ENCODE measurements at places on chromosomes 5 and 9.

DNA sequence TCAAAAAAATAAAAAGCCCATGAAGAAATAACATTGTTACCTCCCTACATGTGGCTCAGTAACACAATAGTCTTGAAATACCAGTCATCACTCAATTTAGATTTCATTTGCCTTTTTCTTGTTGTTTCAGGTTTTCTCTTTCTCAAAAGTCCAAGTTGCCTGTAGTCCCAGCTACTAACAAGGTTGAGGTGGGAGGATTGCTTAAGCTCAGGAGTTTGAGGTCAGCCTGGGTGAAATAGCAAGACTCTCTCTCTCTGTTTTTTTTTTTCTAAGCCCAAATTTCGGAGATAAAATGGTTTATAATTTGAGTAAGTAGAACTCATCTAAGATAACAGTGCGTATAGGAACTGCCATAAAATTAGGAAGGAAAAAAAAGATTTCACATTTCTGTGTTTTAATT, 17.5 kb upstream of the NDUFS4 start:
- H3K27me3 ChIP-seq, result peaks cover 3% of the 10 kb centered on the region
- DNase-seq, result no peak
- H3K4me3 ChIP-seq, result no peak overlapping the region
- H3K4me1 ChIP-seq, result no peaks in the 10 kb centered on the region

- no peak overlapping the region for H3K4me3 ChIP-seq
- no peak for DNase-seq
- no peaks in the 10 kb centered on the region for H3K4me1 ChIP-seq
- no peaks in the 10 kb centered on the region for H3K36me3 ChIP-seq
- H3K27me3 ChIP-seq, result no peaks in the 10 kb centered on the region
Measured at GRCh38 chr5:174459071-174459702, 265.2 kb upstream of the MSX2 start.

DNA sequence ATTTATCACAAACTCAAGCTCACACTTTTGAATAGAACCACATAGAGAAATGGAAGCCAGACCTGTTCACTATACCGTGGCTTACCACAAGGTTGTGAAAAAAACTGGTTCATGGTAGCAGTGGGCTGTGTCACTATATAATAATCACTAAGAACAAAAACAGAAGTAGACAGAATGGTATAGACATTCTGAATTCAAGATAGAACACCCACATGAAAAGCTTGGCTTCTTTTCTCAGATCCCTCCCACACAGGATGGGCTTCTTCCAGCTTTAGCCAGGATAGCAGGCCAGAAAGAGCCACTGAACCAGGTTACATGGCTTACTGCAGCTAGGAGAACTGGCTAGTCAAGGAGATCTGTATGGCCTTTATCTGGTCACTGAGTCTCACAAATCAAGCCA, 6.1 kb upstream of the NRG2 start:
- H3K27ac ChIP-seq, result no peak overlapping the region
- no peaks in the 10 kb centered on the region for H3K27me3 ChIP-seq
- H3K4me3 ChIP-seq, result no peak overlapping the region
- peaks cover under 1% of the 10 kb centered on the region for H3K4me1 ChIP-seq
- no peak for DNase-seq

- H3K4me1 ChIP-seq, result peaks cover 4% of the 10 kb centered on the region
- no peak overlapping the region for H3K4me3 ChIP-seq
- H3K36me3 ChIP-seq, result no peaks in the 10 kb centered on the region
- no peak for DNase-seq
- H3K27me3 ChIP-seq, result no peaks in the 10 kb centered on the region
- H3K27ac ChIP-seq, result peak overlapping the region; percentile 76
Measured at GRCh38 chr5:92835712-92836111, 745.3 kb downstream of the NR2F1-AS1 start.

DNA sequence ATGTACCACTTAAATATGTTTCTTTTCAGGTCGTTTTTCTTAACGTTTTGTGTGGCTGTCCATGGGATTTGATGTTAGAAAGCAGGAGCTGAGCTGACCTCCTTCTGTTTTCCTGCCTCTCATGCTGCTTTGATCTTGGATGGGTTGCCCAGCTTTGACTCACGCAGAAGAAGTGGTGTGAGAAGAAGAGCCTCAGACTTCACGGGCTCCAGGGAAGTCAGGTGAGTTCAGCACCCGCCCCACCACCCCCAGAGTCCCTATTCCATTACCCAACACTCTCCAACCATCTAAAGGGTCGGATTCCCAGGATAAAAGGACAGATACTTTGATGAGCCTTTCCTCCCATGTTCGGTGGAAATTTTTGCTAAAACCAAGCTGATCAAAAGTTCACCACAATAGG, 373.4 kb downstream of the IRX2 start:
- no peaks in the 10 kb centered on the region for H3K4me1 ChIP-seq
- H3K27me3 ChIP-seq, result peaks cover 3% of the 10 kb centered on the region
- no peak overlapping the region for H3K4me3 ChIP-seq
- H3K36me3 ChIP-seq, result no peaks in the 10 kb centered on the region
- H3K27ac ChIP-seq, result no peak overlapping the region

- no peaks in the 10 kb centered on the region for H3K36me3 ChIP-seq
- H3K4me3 ChIP-seq, result no peak overlapping the region
- H3K27ac ChIP-seq, result no peak overlapping the region
- H3K4me1 ChIP-seq, result no peaks in the 10 kb centered on the region
- H3K27me3 ChIP-seq, result peaks cover 3% of the 10 kb centered on the region
Measured at GRCh38 chr5:39164016-39164415, 55.3 kb downstream of the FYB1 start.

DNA sequence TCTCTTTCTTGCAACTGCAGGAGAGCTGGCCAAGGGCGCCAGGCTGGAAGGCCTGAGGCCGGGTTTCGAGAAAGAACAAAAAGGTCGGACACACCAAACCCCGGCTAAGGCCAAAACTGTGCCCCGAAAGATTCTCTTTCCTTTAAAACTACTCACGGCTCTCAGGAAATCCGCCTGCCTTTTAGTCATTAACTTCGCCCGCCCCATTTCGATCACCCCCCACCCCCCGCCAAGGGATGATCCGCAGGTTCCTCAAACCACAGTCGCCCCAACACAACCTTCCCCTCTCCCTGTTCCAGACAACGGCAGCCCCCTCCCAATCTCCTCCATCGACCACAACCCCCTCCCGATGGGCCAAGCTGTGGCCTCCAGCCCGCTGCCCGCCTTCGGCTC, 536 bp downstream of the FEM1C start:
- H3K4me1 ChIP-seq, result peaks cover 22% of the 10 kb centered on the region
- peak overlapping the region; percentile 84 for H3K27ac ChIP-seq
- H3K27me3 ChIP-seq, result no peaks in the 10 kb centered on the region
- DNase-seq, result no peak
- peaks cover 18% of the 10 kb centered on the region for H3K36me3 ChIP-seq
- peak overlapping the region; percentile 92 for H3K4me3 ChIP-seq

DNA sequence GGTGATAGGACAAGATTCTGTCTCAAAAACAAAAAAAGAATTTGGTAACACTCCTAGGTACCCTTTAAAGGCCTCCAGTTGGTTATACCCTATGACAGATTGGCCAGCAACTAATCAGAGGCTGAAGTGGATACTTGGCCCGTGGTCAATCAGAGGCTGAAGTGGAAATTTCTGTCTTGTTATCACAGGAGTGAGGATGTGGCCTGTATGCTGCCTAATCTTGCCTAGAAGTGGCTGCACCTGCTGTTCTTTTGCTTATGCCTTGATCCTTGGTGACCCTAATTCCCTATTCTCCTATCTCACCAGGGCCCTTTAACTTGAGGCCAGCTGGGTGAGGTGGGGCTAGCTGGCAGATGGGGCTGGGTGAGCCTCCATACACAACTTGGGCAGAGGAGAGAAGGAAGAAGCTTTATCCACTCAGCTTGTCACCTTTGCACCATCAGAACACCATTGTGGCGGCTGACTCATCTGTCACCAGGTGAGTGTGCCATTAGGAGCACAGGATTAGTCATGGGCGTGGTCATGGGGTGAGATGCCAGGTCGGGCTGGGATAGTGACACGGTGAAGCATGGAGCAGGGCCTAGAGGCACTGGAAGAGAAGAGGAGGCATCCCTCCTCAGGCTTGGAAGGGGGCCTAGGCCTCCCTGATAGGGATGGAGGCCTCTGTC, 41.5 kb downstream of the SAR1B start:
- no peak overlapping the region for H3K4me3 ChIP-seq
- DNase-seq, result no peak
- H3K27ac ChIP-seq, result no peak overlapping the region

DNA sequence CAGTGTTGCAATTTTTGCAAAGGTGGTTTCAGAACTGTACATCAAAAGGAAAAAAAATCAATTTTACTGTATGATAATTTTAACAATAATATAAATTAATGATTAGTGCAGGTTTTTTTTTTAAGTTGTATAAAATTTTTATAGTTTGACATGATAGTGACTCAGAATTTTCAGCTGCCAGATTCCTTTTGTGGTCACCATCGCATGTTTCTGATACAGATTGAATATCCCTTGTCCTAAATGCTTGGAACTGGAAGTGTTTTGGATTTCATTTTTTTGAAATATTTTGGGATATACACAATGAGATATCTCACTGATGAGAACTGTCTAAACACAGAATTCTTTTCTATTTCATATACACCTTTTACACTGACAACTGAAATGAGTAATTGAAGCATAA, 361.3 kb downstream of the RAB3C start:
- no peak overlapping the region for H3K4me3 ChIP-seq
- DNase-seq, result no peak
- no peaks in the 10 kb centered on the region for H3K36me3 ChIP-seq
- no peaks in the 10 kb centered on the region for H3K27me3 ChIP-seq
- no peaks in the 10 kb centered on the region for H3K4me1 ChIP-seq
- H3K27ac ChIP-seq, result no peak overlapping the region

- H3K27ac ChIP-seq, result no peak overlapping the region
- no peak overlapping the region for H3K4me3 ChIP-seq
- H3K36me3 ChIP-seq, result no peaks in the 10 kb centered on the region
- no peaks in the 10 kb centered on the region for H3K4me1 ChIP-seq
Measured at GRCh38 chr9:14159440-14160216, 154.3 kb downstream of the NFIB start.

DNA sequence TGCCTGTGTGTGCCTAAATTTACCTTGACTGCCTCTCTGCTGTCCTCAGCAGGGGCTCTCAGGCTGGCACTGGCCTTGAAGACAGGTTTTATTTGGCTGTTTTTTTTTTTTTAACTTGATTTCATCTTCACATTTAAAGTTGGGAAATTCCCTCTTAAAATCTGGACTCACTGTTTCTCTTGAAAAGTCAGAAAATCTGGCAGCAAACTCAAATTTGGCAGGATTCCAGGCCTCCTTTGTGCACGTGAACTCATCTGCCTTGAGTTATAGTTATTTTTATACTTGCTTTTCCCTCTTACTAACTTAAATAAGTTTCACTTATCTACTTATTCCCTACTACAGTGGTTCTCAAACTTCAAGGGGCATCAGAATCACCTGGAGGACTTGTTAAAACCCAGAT, 118.4 kb upstream of the MAP3K1 start:
- H3K4me1 ChIP-seq, result no peaks in the 10 kb centered on the region

GRCh38 chr9:136105398-136106135, 10.5 kb upstream of the NACC2 start:
- no peaks in the 10 kb centered on the region for H3K27me3 ChIP-seq
- H3K4me1 ChIP-seq, result peaks cover 20% of the 10 kb centered on the region
- no peaks in the 10 kb centered on the region for H3K36me3 ChIP-seq
- no peak overlapping the region for H3K4me3 ChIP-seq

- DNase-seq, result no peak
- H3K36me3 ChIP-seq, result no peaks in the 10 kb centered on the region
- no peaks in the 10 kb centered on the region for H3K4me1 ChIP-seq
- 0 out of 2 replicates have a peak, but pooled peaks cover 2% of the 10 kb centered on the region for H3K27me3 ChIP-seq
- H3K27ac ChIP-seq, result no peak overlapping the region
Measured at GRCh38 chr9:105656131-105656921, 5.9 kb upstream of the TAL2 start.

DNA sequence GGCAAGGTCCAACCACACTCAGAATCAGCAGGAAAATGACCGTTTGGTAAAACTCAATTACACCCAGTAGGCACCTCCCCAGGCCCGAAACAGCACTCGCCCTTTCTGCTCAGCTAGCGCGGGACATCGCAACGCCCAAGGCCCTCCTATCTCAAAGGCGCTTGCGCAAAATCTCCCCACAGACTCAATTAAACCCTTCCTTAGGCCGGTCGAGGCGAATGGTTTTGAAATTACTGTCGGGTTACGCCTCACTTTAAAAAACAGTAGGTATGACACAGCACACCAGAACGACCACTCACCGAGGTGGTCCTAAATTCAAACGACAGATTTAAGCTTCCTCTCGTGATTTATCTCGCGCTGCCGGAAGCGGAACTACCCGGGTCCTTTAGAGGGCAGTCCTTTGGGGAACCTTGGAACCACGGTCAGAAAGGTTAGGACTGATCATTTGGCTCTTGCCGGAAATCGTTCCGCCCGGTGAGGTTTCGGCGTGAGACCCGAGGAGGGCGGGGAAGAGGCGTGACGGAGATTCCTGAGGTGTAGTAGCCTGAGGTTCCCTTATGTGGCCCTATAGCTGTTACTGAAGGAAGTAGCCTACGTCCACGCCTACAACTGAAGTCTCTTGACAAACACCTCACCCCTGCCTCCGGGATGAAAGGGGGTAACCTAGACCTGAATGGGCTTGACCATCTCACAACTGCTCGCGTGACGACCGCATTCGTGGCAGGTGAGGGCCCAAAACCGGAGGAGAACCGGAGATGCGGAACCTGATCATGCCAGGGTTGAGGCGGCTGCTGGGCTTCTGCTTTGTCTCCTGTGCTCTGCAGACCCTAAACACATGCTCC, at the start of the genes GIN1 and PPIP5K2:
Gene GIN1, minus strand, starts transcription at position 374 of the 842 bp plus-strand sequence. CDS start 11,431 bp downstream, outside the sequence.
Gene PPIP5K2, plus strand, starts transcription at position 537 of the 842 bp plus-strand sequence. CDS start 9,289 bp downstream, outside the sequence.
- H3K27me3 ChIP-seq, result no peaks in the 10 kb centered on the region
- H3K4me3 ChIP-seq, result peak within 1 kb of the TSS; percentile 98
- DNase-seq, result peak; percentile 98

DNA sequence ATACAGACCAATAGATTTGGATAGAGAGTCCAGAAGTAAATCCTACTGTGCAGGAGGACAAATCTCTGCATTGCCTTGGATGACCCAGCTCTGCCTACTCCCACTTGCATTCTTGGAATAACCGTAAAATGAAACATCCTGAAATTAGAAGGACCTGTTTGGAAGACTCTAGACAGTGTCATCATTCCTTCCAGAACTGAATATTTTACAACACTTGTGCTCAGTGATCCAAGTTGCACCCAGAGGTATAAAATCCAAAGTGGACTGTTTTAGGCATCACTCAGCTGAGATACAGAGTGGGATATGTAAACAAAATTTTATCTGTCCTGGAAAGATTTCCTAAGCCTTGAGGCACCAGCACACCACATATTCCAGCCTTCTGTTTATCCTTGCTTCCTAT, 43.7 kb downstream of the OR2Y1 start:
- peaks cover 27% of the 10 kb centered on the region for H3K27me3 ChIP-seq
- H3K27ac ChIP-seq, result no peak overlapping the region
- H3K4me1 ChIP-seq, result no peaks in the 10 kb centered on the region
- H3K36me3 ChIP-seq, result no peaks in the 10 kb centered on the region
- H3K4me3 ChIP-seq, result no peak overlapping the region

GRCh38 chr9:110224583-110224982, 16.6 kb upstream of the C9orf152 start:
- no peak for DNase-seq
- no peak overlapping the region for H3K4me3 ChIP-seq
- no peaks in the 10 kb centered on the region for H3K36me3 ChIP-seq
- H3K27me3 ChIP-seq, result no peaks in the 10 kb centered on the region
- H3K4me1 ChIP-seq, result no peaks in the 10 kb centered on the region

DNA sequence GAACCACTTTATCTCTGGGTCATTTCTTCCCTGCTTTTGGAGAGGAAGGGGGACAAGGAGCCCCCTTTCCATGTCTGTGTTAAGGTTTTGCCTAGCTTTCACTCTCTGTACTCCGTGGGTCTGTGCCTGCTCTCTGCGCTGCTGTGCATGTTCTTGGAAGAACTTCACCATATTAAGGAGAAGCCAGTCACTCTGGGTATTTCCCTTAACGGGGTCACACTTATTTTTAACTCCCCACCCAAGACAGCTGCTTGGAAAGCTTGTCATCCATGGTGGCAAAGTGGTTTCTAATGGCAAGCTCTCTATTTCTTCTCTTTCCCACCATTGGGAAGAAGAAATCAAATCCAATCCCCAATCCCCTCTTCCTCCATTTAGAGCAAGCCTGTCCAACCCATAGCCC, 44.8 kb upstream of the HMHB1 start:
- no peaks in the 10 kb centered on the region for H3K4me1 ChIP-seq
- no peaks in the 10 kb centered on the region for H3K36me3 ChIP-seq
- H3K4me3 ChIP-seq, result no peak overlapping the region

Data from Panc1 (cell line).